C1 segment of cervical spinal cord (tissue), 14 donors: ENCODE measurements at places on chromosomes 13 and 19.

DNA sequence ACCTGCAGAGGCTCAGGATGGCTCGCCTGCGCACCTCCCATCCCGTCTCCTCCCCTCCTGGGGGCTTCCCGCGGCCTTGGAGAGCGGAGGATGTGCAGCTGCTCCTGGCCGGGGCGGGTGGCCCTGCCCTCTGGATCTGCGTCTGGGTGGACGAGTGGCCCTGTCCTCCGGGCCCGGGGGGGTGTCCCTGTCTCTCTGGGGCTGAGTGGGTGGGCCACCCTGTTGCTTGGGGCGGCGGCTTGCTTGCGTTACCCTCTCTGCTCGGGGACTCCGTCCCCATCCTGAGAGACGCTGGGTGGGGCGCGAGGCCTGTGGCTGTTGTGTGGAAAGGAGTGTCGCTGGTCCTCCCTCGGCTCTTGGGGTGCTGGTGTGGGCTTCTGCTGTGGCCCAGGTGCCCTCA is 34.6 kb downstream of the DOT1L start:
- no peak for DNase-seq

- no peak for DNase-seq
These were observed 8.5 kb downstream of the CDX2 start for GRCh38 chr13:27960362-27961226.

GRCh38 chr13:83914368-83914767 is 32.1 kb upstream of the SLITRK1 start:
- no peak for DNase-seq

DNA sequence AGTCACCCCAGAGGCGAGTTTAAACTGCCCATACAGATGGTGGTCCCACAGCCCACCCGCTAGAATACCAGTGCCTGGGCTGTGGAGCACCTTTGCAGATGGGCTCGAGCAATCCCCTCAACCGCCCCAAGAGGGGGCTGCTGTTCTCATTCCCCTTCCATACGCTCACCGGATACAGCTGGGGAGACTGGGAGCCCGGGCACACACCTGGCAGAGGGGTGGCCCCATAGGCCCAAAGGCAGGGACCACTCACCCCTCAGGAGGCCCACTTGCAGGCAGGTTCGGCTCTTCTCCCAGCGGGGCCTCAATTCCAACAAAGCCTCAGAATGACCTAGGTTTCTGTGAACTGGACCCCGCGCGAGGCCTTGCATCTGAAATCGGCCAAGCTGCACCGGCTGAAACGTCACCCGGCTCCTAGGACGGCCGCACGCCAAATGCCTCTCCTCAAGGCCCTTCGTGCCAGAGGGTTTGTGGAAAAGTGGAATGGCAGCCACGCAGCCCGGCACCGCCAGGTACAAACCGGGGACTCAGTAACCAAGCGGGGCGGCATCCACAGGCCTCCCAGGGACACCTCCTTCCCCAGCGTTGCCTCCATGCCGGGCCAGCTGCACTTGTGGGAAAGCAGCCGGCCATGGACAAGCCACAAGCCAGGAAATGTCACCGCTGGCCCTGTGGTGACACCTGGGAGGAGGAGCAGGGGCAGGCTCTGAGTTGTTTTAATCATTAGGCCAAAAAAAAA is 18.7 kb downstream of the MLLT1 start:
- no peak for DNase-seq

DNA sequence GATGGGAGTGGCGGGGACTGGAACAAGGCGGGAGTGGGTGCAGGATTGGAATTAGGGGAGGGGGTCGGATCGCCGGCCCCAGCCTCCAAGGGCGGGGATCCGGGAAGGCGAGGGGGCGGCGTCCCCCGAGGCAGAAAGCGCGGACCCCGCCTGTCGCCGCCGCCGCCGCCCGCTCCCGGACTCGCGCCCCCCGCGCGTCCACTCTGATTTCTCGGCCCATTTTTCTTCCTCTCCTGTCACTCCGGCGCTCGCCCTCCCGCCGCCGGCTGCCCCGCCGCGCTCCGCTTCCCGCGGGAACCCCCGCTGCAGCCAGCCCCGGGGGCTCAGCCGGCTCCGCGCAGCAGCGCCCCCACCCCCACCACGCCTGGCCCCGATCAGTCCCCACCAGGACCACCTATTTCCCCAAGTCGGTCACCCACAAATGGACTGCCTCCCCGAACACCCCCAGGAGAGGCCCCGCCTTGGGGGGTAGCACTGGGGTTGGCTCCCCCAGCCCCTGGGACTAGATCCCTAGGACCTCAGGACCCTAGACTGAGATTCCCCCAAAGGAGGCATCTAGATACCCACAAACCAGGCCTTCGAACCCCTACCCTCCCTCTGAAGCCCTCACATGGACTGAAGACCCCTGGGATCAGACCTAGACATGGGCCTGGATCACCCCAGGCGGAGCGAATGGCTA is 12.6 kb upstream of the ERFL start:
- no peak for DNase-seq
